ENCODE measurements at places on chromosomes 7 and 10. TPM values are rescaled to one million over a fixed set of nuclear protein-coding genes. Genes with fewer than 3 reads are reported as not detected.

FAM13C gene
- total RNA-seq: 0.18 TPM

ABCC2 gene
- total RNA-seq: 1.2 TPM

ANXA8 gene
- not detected for total RNA-seq

MMRN2 gene
- total RNA-seq: not detected

INA gene
- total RNA-seq: 0.27 TPM

FERD3L gene
- total RNA-seq: not detected

GLCCI1 gene
- total RNA-seq: 20.9 TPM

LLCFC1 gene
- not detected for total RNA-seq

TMEM176B gene
- not detected for total RNA-seq

BCCIP gene
- 96.5 TPM for total RNA-seq

ZNF467 gene
- total RNA-seq: 0.23 TPM

EIF4H gene
- 255 TPM for total RNA-seq

COBL gene
- total RNA-seq: not detected

CUZD1 gene
- 0.73 TPM for total RNA-seq

COL1A2 gene
- total RNA-seq: not detected

PON1 gene
- not detected for total RNA-seq

LRCH4 gene
- total RNA-seq: 178 TPM

RNF32 gene
- not detected for total RNA-seq

SPDYE2B gene
- total RNA-seq: not detected

MALSU1 gene
- total RNA-seq: 83.4 TPM

EGR2 gene
- total RNA-seq: 43.0 TPM

GPR26 gene
- total RNA-seq: not detected

PAX4 gene
- total RNA-seq: not detected

SPDYE1 gene
- total RNA-seq: not detected

CTAGE4 gene
- total RNA-seq: 0.93 TPM

ADIRF gene
- not detected for total RNA-seq

SAMD8 gene
- total RNA-seq: 24.9 TPM

Measured in activated naive CD4-positive, alpha-beta T cell treated with anti-CD3 and anti-CD28 coated beads, Interleukin-2, amount 50 U/mL, for 72 hours (primary cell).